ENCODE measurements at places on chromosomes 4 and X.

- no peak for DNase-seq
Measured at GRCh38 chrX:25206778-25207177, 191.0 kb upstream of the ARX start.

GRCh38 chrX:134418317-134419113 is 41.5 kb upstream of the HPRT1 start:
- DNase-seq, result peak; percentile 22

DNA sequence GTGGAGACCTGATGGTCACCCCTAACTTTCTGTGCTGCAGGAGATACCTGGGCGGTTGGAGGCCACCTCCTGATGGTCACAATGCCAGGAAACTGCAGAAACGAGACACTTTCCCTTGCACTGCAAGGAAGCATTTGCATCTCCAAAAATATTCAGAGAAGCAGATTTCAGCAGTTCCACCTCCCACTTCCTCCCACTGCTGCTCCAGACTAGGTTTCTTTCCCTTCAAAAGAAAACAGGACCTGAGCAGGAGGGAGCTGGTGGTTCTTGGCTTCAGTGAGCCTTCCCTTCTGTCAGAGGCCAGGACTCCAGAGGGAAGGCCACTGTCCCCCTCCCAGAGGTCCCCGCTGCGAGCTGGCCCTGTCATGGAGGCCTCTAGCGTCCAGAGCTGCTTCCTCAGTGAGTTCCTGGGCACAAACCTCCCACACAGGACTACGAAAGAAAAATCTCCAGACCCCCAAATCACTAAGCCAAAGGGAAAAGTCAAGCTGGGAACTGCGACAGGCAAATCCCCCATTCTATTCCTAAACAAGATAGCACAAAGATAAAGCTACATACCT is 35.9 kb downstream of the GPM6B start:
- DNase-seq, result no peak

GRCh38 chr4:23921447-23921845 is 31.6 kb upstream of the PPARGC1A start:
- no peak for DNase-seq

GRCh38 chrX:69152417-69152841 is 12.8 kb downstream of the PJA1 start:
- DNase-seq, result peak; percentile 68

- DNase-seq, result no peak
Measured at GRCh38 chr4:95183656-95184408, 364.9 kb downstream of the UNC5C start.

GRCh38 chr4:126778348-126778747 is 854.4 kb upstream of the INTU start:
- DNase-seq, result no peak

- DNase-seq, result no peak
Measured at GRCh38 chr4:127249767-127250108, 383.0 kb upstream of the INTU start.
